ENCODE measurements at places on chromosomes 4 and X. TPM values are rescaled to one million over a fixed set of nuclear protein-coding genes. Genes with fewer than 3 reads are reported as not detected.

Gene SOX3
- 0.10 TPM for total RNA-seq

Gene TEX13D
- not detected for total RNA-seq

GRCh38 chr4:79249881-79250503 lies 75.9 kb downstream of the NAA11 start:
- H3K27ac ChIP-seq, result no peak overlapping the region
- H3K4me3 ChIP-seq, result no peak overlapping the region
- no peaks in the 10 kb centered on the region for H3K4me1 ChIP-seq

DNA sequence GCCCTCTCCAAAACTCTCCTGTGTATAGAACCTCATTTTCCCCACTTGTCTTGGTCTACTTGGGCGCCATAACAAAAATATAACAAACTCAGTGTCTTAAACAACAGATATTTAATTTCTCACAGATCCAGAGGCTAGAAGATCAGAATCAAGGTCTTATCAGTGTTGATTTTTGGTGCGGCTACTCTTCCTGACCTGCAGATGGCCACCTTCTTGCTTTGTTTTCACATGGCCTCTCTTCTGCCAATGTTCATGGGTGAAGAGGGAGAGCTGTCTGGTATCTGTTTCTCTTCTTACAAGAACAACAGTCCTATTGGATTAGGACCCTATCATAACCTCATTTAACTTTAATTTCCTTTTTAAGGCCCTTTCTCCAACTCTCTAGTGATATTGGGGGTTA lies 177.3 kb downstream of the PABPC4L start:
- no peaks in the 10 kb centered on the region for H3K27me3 ChIP-seq
- H3K4me1 ChIP-seq, result no peaks in the 10 kb centered on the region
- no peak overlapping the region for H3K4me3 ChIP-seq

DNA sequence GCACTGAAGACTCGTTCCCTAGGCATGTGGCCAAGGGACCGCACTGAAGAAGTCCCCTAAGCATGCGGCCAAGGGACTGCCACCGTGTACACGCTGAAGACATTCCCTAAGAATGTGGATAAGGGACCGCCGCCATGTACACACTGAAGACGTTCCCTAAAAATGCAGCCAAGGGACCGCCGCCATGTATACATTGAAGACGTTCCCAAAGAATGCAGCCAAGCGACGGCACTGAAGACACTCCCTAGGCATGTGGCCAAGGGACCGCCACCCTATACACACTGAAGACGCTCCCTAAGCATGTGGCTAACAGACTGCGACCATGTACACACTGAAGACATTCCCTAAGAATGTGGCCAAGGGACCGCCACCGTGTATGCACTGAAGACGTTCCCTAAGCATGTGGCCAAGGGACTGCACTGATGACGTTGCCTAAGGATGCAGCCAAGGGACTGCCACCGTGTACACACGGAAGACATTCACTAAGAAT lies 31.5 kb downstream of the DHRSX start:
- no peaks in the 10 kb centered on the region for H3K36me3 ChIP-seq
- H3K4me1 ChIP-seq, result no peaks in the 10 kb centered on the region
- no peak overlapping the region for H3K4me3 ChIP-seq

DNA sequence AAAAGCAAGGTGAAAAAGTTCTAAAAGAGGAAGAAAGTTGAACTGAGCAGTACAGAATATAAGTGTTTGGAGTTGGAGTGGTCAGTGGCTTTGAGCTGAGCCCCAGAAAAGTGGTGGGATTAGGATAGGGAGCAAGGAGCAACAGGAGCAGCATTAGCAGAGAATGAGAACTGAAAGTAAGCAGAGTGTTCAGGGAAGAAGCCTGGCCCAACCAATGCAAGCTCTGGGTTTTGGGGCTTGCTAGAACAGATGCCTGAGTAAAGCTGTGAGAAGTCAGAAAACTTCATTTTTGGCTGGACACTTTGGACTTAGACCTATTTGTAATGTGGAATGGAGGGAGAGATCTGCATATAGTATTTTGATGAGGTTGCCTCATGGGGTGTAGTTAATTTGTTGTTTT lies 17.8 kb downstream of the JADE1 start:
- DNase-seq, result no peak
- no peaks in the 10 kb centered on the region for H3K27me3 ChIP-seq
- H3K36me3 ChIP-seq, result no peaks in the 10 kb centered on the region
- peaks cover 37% of the 10 kb centered on the region for H3K4me1 ChIP-seq
- no peak overlapping the region for H3K4me3 ChIP-seq
- no peak overlapping the region for H3K27ac ChIP-seq

GRCh38 chrX:142036116-142036515 lies 132.4 kb downstream of the MAGEC1 start:
- no peaks in the 10 kb centered on the region for H3K36me3 ChIP-seq
- no peaks in the 10 kb centered on the region for H3K27me3 ChIP-seq
